ENCODE measurements at places on chromosomes 5 and 9. TPM values are rescaled to one million over a fixed set of nuclear protein-coding genes. Genes with fewer than 3 reads are reported as not detected.

IGFBPL1 gene
- total RNA-seq: not detected

ZNF300 gene
- 9.9 TPM for total RNA-seq

PCDHGB6 gene
- 4.3 TPM for total RNA-seq

GABRA1 gene
- total RNA-seq: not detected

LCN1 gene
- not detected for total RNA-seq

C5orf15 gene
- 31.8 TPM for total RNA-seq

SLC25A2 gene
- total RNA-seq: not detected

SLC46A2 gene
- total RNA-seq: not detected
